ENCODE measurements at places on chromosomes 16 and 17.
A peak's percentile ranks its signal among the peaks of the same experiment; 100 is the strongest.

- no peak for DNase-seq
Observed at GRCh38 chr17:81511554-81511803, 1.1 kb downstream of the ACTG1 start.

DNA sequence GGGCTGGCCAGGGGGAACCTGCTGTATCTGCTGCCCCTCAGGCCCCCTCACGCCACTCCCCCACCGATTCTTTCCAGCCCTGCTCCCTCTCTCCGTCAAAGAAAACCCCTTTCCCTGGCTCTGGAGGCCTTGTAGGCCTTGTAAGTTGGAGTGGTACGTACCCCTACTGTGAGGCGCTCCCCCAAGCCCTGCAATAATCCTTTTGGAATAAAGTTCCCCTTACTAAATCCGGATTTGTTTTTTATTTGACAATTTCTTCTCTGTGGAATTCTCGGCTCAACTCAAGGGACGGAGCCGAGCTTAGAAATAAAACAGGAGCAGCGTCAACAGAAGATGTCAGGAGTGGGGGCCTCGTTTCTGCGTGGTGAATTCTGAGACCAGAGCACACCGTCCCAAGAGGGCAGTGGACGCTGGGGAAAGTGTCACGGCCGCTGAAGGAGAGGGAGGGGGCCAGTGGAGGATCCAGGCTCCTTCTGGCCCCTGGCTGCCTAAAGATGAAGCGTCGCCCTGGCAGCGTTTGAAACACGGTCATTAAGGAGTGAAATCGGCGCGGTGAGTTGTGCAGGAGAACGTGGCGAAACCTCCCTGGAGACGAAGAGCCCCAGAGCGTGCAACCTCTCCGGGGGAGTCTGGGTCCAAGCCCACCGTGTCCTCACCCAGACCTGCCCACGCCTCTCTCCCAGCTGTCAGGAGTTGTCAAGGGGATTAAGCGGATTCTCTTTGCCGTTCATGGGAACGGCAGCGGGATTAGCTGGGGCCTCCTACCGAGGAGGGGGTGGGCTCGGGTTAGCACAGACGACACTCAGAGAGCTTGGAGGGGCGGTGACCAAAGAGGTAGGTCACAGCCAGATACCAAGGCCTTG lies 47.0 kb downstream of the SLC7A5 start:
- DNase-seq: no peak

DNA sequence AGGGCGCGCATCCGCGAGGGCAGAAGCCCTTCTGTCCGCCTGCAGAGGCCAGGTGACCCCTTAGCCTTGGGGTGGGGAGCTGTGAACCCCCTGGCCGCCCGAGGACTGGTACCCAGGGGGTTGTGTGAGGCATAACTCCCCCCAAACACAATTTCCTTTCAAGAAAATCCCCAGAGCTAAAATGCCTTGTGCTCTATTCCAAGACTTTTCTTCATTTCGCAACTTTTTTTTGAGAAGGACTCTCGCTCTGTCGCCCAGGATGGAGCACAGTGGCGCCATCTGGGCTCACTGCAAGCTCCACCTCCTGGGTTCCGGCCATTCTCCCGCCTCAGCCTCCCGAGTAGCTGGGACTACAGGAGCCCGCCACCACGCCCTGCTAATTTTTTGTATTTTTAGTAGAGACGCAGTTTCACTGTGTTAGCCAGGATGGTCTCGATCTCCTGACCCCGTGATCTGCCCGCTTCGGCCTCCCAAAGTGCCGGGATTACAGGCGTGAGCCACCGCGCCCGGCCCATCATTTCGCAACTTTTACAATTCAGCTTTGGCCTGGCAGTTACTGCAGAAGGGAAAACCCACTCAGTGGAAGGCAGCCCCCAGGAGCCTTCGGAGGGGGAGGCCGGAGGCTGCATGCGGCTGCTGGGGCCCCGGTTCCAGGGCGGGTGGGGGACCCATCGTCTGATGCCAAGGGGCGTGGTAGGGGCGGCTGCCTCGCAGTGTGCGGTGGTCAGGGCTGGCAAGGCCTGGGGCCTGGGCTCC lies 963 bp upstream of the APRT start:
- DNase-seq: no peak

DNA sequence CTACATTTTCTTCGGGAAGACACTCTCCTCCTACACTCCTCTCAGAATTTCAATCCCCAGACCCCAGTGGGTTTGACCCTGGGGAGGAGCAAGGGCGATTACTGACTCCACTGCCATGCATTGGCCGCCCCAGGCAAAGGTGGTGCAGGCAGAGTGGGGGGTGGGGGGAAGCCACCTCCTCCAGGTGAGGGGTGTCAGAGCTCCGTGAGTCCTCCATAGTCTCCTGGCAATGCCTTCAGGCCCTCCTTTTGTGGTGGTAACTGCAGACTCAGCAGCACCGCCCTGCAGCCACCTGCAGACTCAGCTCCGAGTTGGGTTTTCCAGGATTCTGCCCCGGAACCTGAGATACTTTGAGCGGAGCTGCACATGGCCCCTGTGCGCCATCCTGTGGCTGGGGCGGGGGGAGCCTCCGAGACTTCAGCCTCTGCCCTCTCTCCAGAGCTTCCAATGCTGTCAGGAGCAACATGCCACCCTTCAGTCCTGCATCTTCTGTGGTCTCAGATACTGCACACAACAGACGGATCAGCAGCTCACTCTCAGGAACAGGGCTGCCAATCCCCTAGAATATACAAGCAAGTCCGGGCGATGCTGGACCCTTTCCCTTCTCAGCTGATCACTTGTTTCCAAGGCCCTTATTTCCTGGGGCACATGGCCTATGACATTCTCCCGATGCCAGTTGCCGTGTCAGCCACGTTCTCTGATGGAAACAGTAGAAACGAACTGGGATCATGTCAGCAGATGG lies 2.4 kb upstream of the SLC47A2 start:
- no peak for DNase-seq

- DNase-seq: no peak
Observed at GRCh38 chr17:37086334-37086733, 137.6 kb downstream of the AATF start.

DNA sequence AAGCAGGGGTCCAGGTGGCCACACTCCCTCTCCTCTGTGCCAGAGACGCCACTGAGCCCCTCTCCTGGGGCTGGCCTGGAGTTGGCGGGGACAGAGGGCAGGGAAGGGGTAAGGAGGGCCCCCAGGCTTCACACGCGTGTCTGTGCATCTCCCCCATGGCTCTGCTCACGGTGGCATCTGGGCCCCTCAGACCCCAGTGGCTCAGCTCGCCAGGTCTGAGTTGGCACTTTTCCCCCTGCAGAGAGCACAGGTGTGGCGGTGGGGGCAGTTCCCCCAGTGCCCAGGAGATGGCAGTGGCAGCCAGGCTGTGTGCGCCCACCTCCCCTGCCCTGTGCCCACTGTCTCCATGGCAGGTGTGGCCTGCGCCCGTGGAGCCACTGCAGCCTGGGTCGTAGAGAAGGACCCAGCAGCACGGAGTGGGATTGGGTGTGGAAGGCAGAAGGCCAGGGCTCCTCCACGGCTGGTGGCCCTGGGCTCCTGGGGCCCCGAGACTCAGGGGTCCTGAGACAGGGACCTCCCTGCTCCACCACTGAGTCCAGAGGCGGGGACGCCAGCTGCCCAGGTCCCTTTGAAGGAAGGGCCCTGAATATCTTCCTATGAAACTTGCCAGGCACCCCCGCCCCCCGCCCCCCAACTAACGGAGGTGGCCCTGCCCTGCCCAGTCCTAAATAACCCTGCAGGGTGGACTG lies 4.3 kb upstream of the APRT start:
- peak; percentile 69 for DNase-seq

DNA sequence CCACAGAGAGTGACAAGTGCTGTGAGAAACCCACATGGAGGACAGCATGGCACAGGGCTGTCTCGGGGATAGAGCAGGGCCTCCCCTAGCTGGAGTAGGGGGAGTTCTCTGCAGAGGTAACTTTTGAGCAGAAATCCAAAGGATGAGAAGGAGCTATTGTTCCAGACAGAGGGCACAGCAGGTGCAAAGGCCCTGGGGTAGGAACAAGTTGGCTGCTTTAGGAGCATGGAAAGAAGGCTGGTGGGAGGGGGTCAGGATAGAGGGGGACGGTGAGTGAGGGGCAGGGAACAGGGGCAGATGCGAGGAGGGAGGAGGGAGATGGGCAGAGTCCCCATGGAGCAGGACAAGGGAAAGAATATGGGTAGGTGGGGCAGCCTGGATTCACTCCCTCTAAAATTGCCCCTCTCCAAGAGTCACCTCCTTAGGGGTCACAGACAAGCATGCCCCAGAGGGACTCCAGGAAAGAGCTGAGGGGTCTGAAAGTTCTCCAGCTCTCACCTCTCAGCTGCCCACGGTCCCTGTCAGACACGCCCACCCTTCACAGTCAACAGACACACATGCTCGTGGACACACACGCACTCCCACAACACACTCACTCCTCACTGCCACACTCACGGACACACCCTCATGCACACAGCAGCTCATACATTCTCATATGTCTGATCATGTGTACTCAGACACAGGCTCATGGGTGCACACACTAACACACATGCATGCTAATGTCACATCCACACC lies 110.7 kb downstream of the LITAF start:
- no peak for DNase-seq

DNA sequence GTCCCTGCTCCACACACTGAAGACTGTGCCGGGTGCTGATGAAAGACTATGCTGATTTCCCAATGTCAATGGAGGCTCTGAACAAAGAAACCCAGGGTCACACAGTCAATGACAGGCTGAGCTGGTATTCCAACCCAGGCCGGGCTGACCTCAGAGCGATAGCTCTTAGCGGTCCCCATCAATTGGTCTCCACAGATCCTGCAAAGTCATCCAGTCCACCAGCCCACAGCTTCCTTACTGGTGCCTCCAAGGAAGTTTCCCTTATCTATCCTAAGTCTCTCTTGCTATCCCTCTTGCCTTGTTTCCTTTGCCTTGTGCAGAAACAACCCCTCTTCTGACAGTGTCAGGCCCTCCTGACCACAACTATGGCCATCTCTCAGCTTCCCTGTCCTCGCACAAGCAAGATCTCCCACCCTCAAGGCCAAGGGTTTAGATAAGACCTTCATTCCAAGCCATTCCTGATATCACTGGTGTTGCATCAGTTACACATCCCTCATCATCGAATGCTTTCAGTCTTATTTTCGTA lies 52.7 kb upstream of the KSR1 start:
- peak; percentile 9 for DNase-seq

DNA sequence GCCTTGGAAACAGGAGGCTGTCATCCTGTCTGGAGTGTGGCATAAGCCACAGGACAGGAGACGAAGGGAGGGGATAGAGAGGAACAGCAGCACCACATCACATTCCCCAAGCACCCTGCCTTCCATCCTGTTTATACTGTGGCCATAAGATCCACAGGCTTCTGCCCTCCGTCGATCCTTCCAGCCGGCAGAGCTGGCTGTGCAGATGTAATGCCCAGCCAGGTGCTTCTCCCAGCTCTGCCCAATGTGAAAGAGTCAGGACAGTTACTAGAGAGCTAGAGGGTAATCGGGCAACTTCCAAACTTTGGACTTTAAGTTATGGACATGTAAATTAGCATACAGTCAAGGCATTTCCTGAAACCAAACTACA lies 368.4 kb downstream of the SOX9 start:
- DNase-seq: no peak

DNA sequence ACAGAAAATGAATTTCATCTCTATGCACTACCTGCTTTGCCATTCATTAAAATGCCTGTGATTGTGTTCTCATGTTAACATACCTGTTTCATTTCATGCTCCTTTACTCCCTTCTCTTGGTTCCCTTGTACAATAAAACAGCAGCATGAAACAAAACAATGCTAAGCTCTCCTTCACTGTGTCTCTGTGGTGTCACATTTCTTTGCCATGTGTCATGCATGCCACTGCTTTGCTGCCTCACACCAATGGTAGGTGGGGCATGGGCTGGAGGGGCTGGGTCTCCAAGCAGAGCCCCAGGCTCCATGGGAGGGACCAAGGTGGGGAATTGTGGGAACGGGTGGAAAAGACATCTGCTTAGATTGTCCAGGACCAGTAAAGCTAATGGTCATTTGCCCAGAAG lies 83.6 kb downstream of the RGS9 start:
- no peak for DNase-seq

DNA sequence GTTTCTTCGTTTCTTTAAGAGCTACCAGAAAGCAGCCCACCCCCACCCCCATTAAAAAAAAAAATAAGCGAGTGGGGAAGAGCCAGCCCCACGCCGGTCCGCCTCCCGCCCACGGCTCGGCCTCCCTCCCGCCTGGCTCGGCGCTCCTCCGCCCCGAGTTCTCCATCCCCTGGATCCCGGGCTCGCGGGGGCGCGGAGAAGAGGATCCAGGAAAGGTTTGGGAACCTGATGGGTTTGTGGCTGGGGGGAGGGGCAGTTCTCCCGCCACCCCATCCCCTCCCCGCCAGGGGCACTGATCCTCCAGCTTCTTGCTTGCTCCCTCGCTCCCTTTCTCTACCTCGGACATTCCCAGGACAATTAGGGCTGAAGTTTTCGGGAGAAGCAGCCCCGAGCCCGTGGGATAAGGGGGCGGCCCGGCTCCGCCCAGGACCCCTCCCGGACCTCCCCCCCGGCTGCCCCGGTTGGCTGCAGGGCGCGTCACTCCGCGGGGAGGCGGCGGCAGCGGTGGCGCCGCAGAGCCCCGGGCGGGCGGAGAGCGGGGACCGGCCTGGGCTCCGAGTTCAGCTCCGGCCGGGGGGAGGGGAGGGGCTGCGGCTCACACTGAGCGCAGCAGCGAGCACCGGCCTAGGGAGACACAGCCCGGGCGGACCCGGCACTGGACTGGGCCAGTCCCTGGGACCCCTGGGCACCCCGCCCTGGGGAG lies 1.0 kb upstream of the SALL1 start:
- peak; percentile 97 for DNase-seq

DNA sequence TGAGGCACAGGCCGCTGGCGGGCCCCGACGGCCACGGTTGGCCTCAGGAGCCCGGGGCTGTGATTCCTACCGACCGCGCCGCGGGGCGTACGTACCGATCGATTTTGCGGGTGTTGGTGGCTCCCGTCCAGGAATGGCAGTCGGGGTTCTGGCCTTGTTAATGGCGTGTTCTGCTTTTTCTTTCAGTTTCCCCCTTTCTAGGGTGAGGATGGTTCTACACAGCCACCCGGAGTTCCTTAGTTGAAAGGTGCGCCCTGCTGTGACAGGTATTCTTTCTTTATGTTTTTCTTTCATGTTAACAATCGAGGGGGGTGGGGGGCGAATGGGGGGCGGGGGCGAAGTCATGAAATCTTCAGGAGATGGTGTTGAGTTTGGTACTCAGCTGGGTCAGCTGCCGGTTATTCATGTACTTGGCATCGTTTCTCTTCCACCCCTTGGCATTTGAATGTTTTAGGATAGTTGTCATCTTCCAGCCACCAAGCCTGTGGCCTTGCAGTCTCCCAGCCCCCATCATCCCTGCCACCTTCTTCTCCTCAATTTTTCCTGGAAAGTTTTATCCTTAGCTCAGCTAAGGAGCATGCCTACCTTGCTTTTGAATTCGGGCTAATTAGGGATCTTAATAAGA lies 802 bp downstream of the CYLD start:
- DNase-seq: peak; percentile 21

GRCh38 chr17:48618256-48618896 lies 3.3 kb upstream of the HOXB8 start:
- peak; percentile 87 for DNase-seq

Data from head of caudate nucleus (tissue), 42 donors.